ENCODE measurements at places on chromosomes 6 and 20.

- DNase-seq, result no peak
These were observed 7.0 kb downstream of the ELMO2 start for GRCh38 chr20:46399401-46399800.

DNA sequence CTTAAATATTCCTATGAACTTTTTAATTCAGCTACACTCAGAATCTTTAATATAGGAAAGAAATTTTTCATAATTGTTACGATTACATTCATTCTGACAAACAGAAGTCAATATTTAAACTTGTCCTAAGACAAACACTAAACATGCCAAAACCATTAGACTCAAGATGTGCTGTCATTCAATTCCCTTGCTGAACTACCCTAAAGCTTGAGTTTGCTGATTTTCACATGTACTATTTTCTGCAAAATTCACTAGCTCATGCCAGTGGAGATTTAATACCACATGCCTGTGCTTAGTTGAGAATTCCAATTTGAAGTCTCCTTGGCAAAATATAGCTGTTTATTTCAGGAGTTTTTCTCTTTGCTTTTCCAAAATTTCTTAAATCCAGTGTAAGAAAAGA is 448.0 kb downstream of the COL12A1 start:
- DNase-seq, result no peak

DNA sequence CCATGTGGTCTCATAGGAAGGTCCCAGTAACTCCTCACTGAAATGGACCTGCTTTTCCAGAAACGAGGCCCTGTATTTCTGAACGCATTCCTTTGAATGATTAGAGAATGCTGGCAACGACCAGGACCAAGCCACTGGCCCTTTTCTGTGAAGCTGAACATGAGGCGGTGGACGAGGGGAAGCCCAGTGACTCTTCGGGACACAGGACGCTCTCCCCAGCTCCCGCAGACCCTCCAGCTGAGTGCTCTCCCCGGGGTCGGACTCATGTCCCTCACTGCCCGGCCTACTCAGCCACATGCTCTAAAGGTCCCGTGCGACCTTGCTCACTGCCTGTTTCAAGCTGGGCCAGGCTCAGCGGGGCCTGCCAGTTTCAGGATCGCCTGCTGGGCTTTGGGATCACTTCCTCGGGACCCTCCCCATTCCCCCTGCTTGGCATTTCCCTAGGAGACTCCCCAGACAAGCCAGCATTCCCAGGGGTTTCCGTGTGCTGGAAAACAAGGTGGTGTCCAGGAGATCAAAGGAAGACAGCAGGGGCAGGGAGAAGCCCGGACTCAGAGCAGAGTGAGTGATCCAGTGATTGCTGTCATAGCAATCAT is 2.6 kb upstream of the CST9 start:
- no peak for DNase-seq

DNA sequence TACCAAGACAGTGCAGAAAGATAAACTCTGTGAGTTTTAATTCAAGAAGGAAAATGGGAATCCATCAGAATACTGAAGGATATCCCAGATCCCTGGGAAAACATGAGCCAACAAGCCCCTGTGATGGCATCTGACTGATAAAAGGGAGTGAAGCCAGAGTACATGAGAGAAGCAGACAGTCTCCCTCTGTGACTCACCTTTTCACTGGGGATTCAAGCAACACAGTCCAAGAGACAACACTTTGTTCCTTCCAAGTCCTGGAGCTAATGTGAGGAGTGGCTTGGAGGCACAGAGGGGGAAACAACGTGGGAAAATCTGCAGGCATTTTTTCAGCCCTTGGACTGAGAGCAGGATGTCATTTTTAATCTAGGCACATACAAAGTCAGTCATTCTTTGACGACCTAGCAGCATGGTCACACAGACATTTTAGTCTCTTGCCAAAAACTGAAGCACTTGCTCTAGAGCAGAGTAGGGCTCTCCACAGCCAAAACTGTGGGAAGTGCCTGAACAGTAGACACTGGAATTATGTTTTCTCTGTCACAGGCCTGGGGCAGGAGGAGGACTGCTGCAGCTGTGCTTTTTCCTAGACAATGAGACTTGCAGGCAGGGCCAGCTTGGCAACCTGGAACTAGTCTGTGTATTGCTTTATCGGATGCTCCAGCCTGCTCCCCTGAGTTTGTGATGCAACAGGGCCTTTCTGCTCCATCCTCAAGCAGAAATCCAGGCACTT is 465.0 kb upstream of the GJE1 start:
- no peak for DNase-seq

DNA sequence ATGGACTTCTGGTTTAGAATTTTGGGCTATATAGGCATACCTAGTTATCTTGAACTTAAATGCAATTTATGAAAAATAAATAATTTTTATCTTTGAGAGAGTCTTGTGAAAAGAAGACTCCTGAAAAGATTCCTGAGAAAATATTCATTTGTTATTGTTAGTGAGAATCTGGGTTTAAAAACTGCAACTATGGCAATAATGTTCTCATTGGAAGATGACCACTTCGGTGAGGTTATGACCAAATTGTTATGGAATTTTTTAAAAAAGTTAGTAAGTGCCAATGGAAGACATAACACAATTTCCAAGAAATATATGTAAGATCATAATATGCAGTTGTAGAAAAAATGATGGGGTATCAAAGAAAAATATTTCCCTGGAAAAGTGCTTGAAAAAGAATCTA is 46.3 kb downstream of the GRIK2 start:
- DNase-seq, result no peak

GRCh38 chr6:43990627-43991619 is 136.3 kb downstream of the MRPL14 start:
- no peak for DNase-seq

- no peak for DNase-seq
These were observed 41.4 kb upstream of the MYL9 start for GRCh38 chr20:36499723-36500501.

GRCh38 chr20:39850246-39850645 is 838.8 kb downstream of the MAFB start:
- DNase-seq, result no peak

DNA sequence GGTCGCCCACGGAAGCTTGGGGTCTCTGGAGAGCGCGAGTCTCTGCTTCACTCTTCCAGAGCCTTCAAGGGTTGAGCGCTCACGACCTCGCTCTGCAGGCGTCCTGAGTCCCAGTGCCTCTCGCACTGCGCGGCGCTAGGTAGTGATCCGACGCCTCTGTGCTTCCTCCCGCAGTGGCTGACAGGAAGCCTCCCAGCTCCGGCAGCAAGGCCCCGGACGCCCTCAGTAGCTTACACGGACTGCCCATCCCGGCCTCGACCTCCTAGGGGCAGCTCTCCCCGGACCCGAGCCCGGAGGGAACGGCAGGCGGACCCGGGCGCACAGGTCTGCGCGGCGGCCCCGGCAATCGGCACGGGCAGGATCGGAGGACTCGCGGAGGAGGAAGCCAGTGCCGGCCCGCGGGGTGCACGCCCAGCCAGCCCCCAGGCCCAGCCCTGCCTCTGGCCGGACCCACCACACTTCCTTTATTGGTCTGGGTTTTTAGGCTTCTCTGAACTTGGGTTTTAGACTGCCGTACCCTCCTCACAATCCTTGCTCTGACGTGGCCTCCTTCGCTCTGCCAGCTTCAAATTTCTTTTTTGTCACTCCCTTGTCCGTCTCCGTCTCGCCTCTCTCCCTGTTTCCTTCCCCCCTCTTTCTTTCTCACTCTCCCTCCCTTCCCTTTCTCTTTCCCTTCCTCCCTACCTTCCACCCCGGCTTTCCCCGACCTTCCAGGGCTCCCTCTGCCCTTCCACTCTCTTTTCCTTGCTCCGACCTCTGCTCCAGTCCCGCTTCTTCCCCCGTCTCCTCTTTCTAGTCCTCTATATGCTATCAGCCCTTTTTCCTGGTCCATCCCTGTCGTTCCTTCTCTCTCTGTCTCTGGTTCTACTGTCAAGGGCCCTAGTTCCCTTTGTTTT is 9.1 kb downstream of the PAX1 start:
- DNase-seq, result no peak

DNA sequence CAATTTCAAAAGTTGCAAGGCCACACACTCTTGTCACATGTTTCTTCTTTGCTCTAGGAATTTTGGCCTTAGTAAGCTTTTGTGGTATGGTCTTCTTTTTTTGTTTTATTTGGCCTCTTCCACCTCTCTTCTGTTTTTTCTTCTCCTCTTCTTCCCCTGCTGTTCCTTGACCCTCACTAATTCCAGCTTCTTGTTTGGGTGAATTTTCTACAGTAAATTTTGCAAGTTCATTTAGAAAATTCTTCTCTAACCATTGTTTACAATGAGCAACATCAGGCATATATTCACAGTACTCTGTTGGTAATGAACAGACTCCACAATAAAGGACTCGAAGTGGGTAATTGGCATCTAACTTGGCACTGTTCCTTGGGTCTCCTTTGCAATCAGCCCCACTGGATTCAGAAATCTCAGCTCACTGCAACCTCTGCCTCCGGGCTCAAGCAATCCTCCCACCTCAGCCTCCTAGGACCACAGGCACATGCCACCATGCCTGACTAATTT is 5.0 kb downstream of the ASIP start:
- no peak for DNase-seq

DNA sequence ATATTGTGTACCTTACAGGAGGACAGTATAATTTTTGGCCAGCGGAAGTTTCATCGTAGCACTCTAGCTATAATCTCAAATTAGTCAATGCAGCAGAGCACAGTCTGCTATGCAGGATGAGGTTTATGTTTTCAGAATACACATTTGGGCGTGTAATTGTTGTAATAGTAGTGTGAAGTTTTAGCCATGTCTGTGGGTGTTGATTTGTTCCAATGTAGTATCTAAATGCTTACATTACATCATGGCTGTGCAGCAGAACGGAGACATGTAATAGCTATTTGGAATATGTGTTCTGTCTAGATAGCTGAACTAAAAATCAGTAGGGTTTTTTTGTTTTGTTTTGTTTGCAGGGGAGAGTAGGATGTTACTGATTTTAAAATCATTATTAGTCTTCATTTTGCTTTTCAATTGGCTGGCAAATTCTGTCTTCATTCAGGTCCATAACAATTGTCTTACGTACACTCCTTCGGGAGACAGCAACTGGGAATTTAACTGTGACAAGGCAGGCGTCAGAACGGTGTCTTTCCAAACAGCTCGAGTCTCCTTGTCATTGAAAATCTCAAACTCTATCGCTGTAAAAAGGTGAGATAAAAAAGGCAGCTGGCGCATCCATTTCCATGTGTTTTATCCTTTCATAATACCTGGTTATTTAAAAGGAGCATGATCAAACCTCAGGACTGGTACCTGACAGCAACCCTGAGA is 65.1 kb upstream of the CDH4 start:
- DNase-seq, result no peak

- no peak for DNase-seq
These were observed 206.0 kb upstream of the PREP start for GRCh38 chr6:105608711-105609374.

- no peak for DNase-seq
These were observed 29.4 kb upstream of the SYNCRIP start for GRCh38 chr6:85672050-85672449.

GRCh38 chr6:85676086-85676729 is 33.5 kb upstream of the SYNCRIP start:
- no peak for DNase-seq

GRCh38 chr6:39441301-39441700 is 118.8 kb upstream of the KCNK16 start:
- DNase-seq, result no peak
